ENCODE measurements at places on chromosomes 3 and 15.

GRCh38 chr3:166829896-166830295, 550.2 kb downstream of the ZBBX start:
- peak; percentile 28 for DNase-seq

- no peak for DNase-seq
Observed at GRCh38 chr3:81585056-81585455, 176.4 kb downstream of the GBE1 start.

DNA sequence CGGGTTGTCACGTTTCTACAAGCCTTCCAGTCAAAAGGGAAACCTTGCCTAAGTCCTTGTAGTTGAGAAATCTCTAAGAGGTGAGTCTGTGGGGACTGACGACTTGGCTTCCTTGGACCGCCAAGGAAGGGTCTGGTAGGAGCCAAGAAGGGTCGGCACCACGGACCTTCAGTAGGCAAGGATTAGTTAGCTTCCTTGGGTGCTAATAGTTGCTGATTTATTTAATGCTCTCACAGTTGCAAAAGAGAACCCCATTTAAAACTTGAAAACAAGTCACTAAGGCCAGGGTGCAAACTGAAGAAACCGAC, 361 bp upstream of the LCMT2 start:
- no peak for DNase-seq

- no peak for DNase-seq
Observed at GRCh38 chr3:13686367-13687160, 137.6 kb downstream of the FBLN2 start.

GRCh38 chr3:61617041-61617440, 55.7 kb downstream of the PTPRG start:
- DNase-seq: no peak

GRCh38 chr3:73453666-73454065, 171.1 kb downstream of the PDZRN3 start:
- DNase-seq: no peak

GRCh38 chr3:196288141-196288460, 575 bp upstream of the PCYT1A start:
- peak; percentile 84 for DNase-seq

DNA sequence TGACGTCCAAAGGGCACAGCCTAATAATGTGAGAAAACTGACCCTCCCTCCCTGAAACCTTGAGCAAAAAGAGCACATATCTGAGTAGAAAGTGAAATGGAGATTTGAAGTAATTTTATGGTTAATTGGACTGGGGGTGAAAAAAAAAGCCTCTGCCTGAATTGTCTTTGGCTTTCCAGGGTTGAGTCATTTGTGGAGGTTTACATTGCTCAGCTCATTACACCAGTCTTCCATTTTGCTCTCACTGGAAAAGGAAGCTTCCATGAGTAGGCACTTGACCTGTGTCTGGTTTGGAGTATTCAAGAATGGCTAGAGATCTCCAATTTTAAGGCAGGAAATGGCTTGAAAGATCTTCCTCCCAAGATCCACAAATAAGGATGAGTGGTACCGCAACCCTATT, 273.9 kb downstream of the PDCD6IP start:
- DNase-seq: no peak

- no peak for DNase-seq
Observed at GRCh38 chr15:80966431-80967197, 23.0 kb downstream of the MESD start.

GRCh38 chr15:77905301-77905920, 172.1 kb downstream of the TBC1D2B start:
- DNase-seq: no peak

GRCh38 chr15:99443056-99443756, 122.6 kb upstream of the MEF2A start:
- no peak for DNase-seq

GRCh38 chr3:126372413-126373145, 15.4 kb upstream of the KLF15 start:
- DNase-seq: no peak

GRCh38 chr15:70088887-70089691, 8.6 kb downstream of the TLE3 start:
- DNase-seq: no peak
